Osteoblast (primary cell): ENCODE measurements at places on chromosomes 12 and 14. TPM values are rescaled to one million over a fixed set of nuclear protein-coding genes. Genes with fewer than 3 reads are reported as not detected.

DNA sequence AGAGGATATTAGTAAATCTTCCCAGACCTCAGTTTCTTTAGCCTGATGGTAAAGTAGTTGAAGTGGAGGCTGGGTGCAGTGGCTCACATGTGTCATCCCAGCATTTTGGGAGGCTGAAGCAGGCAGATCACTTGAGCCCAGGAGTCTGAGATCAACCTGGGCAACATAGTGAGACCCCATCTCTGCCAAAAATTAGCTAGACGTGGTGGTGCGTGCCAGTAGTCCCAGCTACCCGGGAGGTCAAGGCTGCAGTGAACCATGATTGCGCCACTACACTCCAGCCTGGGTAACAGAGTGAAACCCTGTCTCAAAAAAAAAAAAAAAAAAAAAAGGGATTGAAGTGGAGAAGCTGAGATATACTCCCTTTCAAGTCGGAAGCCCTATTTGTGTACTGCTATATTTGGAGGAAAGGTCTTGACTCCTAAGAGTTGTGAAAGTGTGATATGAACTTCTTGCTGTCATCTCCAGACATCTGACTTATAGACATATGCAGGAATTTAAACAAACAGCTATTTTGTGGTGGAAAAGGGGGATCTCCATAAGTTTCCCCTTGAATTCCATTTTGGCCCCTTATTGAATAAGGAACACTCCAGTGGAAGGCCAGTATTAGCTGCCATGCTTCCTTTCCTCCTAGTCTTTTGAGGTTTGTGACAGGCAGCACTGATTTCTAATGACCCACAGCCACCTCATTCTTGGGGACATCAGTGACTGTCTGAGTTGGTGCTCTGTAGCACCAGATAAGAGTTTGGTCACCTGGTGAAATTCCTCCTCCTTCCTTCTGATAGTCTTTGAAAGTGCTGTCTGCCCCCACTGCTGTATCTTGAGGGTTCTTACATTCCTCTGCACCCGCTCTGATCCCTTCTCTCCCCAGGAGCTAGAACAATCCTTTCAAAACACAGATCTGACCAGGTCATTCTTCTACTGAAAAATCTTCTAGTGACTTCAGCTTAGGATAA lies 7.4 kb downstream of the ELK3 start:
- DNase-seq = no peak

DNA sequence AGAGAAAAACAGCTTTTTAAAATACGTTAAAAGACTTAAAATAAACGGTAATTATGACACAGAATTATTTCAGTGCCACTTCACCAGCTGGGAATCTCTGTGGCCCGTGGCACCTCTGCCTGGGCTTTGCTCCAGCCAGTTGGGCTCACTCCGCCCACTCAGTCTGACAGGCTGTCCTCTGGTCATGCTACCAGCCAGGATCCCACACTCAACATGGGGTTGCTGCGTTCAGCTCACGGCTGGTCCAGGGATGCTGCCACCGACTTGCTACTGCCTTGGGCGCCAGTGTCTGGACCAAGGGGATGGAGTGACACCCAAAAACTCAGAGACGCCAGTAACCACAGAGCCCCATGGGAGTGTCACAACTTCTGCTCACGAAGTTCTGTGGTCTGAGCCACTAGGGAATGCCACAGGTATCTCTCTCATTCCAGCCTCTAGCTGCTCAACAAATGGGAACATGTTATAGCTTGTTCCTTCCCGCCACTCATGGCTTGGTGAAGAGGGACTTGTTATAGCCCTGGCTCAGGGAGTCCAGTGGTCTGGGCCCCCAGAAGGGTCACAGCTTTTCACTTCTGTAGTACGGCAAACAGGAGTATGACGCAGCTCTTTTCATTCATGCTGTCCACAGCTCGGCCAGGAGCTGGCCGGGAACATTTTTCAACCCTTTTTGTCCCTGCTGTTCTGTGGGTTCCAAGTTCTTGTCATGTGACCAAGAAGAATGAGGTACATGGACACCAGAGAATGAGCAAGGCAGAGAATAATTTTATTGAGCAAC lies 23.4 kb upstream of the ATXN7L3B start:
- no peak for DNase-seq

- DNase-seq = no peak
Observed at GRCh38 chr14:94307410-94307992, 14.4 kb upstream of the SERPINA10 start.

DNA sequence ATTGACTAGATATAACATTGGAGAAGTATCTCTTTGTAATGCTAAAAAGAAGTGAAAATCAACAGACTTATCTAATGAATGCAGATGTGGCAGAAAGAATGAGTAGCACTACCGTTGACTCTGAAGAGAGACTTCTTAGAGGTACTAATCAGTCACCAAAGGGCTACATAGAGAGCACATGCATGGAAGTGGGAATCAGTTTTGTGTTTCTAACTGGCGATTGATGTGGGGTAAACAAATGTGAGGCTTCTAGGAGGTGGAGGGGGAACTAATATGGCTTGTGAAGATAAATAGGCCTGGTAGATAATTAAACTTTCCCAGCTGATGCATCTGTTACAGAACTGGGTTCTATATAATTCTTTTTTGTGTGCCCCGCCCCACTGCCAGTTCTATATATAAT lies 10.5 kb downstream of the COCH start:
- DNase-seq = no peak

The ZBTB39 gene
- total RNA-seq = 4.4 and 4.7 TPM in 2 replicates

The SLC17A8 gene
- total RNA-seq = not detected in 2 replicates

The TAS2R7 gene
- total RNA-seq = not detected in 2 replicates

The ITGA7 gene
- total RNA-seq = 22.4 and 24.8 TPM in 2 replicates
